ENCODE measurements at places on chromosomes 2 and 18. TPM values are rescaled to one million over a fixed set of nuclear protein-coding genes. Genes with fewer than 3 reads are reported as not detected.

DNA sequence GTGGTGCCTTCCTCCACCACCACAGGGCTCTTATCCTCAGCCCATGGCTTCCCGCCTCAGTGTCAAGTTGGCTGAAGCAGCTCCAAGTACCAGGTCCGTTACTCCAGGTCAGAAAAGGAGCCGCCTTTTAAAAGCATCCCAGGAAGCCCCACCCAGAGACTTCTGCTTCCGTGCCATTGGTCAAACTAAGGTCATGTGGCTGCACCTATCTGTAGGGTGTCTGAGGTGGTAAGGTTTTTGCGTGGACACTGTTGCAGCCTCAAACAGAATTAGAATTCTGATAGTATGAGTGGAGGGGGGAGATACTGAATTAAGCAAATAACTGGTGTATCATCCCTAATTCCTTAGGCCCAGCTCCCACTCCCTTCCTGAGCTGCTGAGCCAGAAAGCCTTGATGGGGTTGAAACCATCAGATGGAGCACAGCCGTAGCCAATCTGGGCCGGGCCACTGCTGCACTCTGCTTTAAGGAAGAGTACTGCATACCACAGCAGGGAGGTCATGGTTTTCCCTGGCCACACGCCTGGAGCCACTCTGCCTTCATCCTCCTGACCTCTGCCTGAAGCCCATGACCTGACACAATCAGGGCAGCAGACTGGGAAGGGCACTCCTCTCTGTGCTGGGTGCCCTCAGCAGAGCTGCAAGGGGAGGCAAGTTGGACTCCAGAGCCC, 8.4 kb downstream of the TMEM247 start:
- no peak for DNase-seq

The TCF23 gene
- not detected for total RNA-seq

The CEP192 gene
- 21.9 TPM for total RNA-seq

- DNase-seq: no peak
These were observed 210.5 kb downstream of the HDAC4 start for GRCh38 chr2:239190361-239190760.

- DNase-seq: no peak
These were observed 17.1 kb upstream of the TAF1B start for GRCh38 chr2:9826208-9826607.

GRCh38 chr18:55433648-55434047, 154.3 kb downstream of the TCF4 start:
- no peak for DNase-seq

- no peak for DNase-seq
These were observed 5.3 kb upstream of the PLCL1 start for GRCh38 chr2:197799068-197799467.

The TRMT61B gene
- 20.2 TPM for total RNA-seq

The SRBD1 gene
- 18.1 TPM for total RNA-seq

GRCh38 chr2:144032566-144032965, 487.4 kb downstream of the ZEB2 start:
- DNase-seq: no peak

DNA sequence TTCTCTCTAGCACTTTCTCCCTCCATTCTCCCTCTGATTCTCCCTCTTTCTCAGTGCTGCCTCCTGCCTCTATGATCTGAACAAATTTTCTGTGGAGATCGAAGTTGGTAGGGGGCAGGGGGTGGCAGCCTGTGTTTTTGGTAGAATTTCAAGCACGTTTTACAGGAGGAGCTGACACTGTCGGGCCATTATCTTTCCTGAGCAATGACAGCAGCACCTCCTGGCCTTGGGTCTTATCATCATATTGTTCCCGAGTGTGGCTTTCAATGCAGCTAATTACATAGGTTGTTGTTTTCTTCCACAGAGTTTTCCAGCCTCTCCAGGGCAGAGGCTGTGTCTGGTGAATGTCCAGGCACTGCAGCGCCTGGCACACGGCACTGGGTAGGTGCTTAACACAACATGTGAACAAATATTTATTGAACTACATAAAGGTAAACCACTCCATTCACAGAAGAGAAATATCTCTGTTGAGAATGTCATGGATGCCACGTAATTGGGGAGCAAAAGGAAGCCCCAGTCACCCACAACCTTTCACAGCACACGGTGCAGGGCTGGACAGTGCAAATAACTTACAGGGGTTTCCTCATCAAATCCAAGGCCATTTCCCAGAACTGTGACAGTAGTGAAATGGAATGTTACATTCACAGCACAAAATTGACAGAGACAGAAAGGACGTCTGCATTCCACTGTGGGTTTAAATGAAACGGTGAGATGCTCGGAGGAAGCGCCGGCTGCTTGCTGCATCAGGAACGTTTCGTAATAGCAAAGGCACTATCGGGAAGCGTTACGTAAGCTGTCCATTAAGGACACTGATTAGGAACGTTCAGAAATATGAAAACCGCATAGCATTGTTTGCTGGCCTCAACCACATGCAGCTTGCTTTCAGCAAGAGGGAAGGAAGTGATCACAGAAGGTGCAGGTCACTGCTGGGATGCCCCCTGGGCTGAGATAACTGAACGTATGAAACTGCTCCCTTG, 6.5 kb upstream of the KCNG2 start:
- DNase-seq: no peak

DNA sequence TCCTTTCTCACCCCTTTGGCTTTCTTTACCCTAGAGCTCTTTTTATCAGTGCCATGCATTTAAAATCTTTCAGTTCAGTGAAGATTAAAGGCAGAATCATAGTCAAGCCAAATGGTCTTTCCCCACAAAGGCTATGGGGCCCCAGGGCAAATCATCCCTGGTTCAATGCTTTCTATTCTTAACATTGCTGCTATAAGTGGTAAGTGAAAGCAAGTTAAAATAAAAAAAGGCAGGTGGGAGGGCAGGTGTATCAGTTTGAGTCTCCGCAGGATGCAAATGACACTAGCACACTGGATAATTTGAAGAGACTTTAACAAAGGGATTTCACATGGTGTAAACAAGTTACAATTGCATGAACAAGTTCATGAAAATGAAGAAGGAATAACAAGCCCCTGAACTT, 757.4 kb downstream of the SATB2 start:
- DNase-seq: no peak

GRCh38 chr2:28687640-28688385, 63.8 kb upstream of the PPP1CB start:
- no peak for DNase-seq

The CHRNA1 gene
- total RNA-seq: not detected

GRCh38 chr2:35522450-35522849, 833.1 kb upstream of the CRIM1 start:
- no peak for DNase-seq

Measured in CD8-positive, alpha-beta memory T cell (primary cell).